Pancreas (tissue), 10 donors: ENCODE measurements at places on chromosomes 12 and 14.

DNA sequence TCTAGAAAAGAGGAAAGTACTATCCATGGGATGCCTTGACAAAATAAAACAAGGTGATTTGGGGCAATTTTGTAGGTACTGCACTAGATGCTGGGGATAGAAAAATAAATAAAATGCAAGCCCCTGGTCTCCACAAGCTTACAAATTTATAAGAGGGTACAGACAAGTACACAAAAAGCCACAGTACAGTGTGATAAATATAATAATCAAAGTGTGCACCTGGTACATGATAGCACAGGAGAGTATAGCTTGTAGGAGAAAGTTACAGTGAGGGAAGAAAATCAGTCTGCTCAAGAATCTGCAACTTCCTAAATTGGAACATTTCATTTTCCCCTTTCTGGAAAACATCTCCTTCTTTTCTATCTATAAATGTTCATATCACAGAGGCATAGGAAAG, 3.0 kb upstream of the SSTR1 start:
- no peak for DNase-seq

DNA sequence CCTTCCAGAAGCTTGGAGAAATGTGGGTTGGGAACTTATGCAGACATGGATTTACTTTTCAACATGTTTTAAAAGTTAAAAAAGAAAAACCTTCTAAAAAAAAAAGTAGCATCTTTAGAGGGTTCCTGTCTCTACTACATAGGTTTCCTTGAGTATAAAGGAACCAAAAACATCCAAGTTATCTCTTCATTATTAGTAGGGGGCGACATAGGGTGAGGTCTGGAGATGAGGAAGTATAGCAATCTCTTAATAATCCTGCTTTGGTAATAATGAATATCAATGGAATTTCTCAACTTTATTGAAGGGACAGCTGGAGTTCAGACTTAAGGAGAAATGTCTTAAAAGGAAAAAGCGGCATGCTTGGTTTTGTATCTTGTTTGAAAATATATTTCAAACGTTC, 6.5 kb upstream of the PLXNC1 start:
- DNase-seq: no peak

DNA sequence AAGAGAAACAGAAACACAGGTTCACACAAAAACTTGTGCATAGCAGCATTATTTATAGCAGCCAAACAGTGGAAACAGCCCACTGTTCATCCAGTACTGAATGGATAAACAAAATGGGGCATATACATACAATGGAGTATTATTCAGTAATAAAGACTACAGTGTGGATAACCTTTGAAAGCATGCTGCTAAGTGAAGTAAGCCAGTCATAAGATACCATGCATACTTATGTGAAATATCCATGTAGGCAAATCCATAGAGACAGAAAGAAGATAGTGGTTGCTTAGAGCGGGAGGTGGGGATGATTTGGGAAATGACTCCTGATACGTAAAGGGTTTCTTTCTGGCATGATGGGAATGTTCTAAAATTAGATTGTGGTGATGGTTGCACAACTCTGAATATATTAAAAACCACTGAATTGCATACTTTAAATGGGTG, 99.4 kb downstream of the CRADD start:
- no peak for DNase-seq

DNA sequence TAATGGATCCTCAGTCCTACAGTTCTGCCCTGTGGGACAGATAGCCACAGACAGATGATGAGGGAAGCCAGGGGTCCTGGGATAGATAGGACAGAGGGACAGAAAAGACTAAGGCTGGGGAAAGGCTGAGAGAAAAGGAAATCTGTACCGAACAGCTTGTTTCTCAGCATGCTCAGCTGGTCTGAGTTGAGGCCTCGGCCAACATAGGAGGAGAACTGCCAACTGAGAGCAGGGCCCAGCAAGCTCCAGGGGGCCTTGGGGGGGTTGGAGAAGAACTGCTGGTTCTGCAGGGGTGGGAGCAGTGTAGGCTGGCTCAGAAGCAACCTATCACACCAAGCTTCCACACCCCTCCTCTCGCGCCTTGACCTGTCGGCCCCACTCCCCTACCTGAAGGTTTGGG, 10.1 kb downstream of the IL23A start:
- DNase-seq: no peak

DNA sequence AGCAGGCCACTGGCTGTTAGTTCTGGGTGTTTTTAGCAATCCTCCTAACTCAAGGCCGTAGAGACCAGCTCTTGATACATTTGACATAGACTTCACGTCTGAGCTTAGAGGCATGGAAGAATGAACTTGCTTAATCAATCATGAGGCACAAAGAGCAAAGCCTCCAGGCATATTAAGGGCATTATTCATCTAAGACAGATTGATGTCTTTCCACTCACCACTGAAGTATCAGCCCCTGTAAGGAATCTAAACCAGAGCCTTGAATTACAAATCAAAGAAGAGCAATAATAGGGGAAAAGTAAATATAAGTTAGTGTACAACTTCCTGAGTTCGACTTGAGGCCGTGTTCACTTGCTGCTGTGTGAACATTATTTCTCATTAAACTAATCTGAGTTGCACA, 1470.7 kb downstream of the AACS start:
- no peak for DNase-seq

- DNase-seq: no peak
These were observed 53.1 kb downstream of the SYNE3 start for GRCh38 chr14:95463171-95463901.

DNA sequence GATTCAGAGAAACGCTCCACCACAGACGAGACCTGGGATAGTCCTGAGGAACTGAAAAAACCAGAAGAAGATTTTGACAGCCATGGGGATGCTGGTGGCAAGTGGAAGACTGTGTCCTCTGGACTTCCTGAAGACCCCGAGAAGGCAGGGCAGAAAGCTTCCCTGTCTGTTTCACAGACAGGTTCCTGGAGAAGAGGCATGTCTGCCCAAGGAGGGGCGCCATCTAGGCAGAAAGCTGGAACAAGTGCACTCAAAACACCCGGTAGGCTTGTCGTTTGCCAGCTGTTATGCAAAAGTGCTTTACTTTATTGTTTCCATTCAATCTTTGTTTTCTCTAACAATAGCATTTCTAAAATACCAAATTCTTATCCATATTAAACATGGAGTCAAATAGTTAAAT, 287.3 kb downstream of the NAV3 start:
- no peak for DNase-seq

- DNase-seq: no peak
These were observed 240.6 kb downstream of the RAD51B start for GRCh38 chr14:68060198-68060597.

DNA sequence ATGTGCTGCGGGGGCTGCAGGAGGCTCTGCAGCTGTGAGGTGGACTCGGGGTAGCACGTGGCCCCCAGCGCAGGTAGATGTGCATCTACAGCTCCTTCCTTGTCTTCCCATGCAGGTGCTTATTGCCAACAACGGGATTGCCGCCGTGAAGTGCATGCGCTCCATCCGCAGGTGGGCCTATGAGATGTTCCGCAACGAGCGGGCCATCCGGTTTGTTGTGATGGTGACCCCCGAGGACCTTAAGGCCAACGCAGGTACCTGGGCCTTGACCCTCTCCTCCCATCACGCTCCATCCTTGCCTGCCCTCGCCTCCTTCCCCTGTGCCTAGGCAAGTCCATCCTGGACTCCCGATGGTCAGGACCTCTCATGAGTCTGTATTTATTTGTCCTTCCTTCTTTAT, 51.4 kb downstream of the ACACB start:
- DNase-seq: no peak

- no peak for DNase-seq
These were observed 6.2 kb upstream of the TMCC3 start for GRCh38 chr12:94656556-94656955.

GRCh38 chr12:116661341-116661740, 76.5 kb downstream of the SPRING1 start:
- no peak for DNase-seq

- DNase-seq: no peak
These were observed 205.4 kb downstream of the DAD1 start for GRCh38 chr14:22383515-22384166.

GRCh38 chr14:105456736-105457617, 17.6 kb upstream of the CRIP2 start:
- DNase-seq: peak; percentile 64

DNA sequence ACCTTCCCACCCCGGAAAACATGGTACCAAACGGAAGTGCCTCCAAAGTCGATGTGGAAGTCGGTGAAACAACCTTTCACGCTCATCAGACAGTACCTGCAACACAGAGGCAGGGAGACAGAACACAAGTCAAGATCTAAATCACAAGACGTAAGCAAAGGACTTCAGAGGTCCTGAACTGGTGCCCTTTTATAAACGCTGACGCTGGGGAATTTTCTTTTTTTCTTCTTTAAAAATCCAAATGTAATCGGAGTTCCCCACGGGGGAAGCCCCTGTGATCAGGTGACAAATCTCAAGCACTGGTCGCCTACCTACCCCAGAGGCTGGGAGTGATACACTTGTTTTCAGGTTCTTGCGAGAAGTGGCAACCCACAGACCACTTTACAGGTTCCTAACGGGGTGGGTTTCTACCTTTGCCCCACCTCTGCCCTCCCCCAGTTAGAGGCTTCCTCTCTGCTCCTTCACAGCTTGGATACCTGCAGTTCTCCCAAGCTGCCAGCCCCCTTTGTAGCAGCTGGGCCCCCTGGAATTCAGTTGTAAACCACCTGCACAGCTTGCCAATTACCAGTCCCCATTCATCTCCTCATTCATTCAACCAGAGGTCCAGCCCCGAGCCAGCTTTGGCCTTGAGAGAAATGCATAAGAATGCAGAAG, 46.2 kb downstream of the KDM2B start:
- no peak for DNase-seq

- no peak for DNase-seq
These were observed 15.7 kb upstream of the POP5 start for GRCh38 chr12:120596901-120597300.

DNA sequence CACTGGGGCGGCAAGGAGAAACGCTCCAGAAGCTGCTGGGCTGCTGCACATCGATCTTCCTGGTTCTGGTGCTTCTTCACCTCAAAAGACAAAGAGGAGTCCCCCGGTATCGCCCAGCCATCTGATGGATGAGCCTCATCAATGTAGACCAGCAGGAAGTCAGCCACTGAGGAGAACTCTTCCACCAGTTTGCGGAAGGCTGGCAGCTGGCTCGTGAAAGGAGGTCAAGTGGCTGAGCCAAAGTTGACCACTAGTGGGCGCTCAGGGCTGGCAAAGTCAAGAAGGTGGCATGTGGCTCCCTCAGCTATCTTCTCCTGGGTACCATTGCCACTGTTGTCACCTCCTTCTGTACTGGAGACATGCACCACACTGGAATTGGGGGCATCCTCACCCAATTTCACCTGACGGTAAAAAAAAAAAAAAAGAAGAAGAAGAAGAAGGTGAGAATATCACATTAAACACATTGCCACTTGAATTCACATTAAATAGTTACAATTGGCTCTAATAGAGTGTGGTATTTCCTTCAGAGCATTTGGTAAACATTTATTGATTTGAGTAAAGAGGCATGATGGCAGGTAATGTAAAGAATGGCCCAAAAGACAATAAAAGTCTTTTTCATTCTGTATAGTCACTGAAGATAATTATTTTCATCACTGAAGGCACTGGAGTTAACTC, 8.3 kb downstream of the DIO2 start:
- no peak for DNase-seq

DNA sequence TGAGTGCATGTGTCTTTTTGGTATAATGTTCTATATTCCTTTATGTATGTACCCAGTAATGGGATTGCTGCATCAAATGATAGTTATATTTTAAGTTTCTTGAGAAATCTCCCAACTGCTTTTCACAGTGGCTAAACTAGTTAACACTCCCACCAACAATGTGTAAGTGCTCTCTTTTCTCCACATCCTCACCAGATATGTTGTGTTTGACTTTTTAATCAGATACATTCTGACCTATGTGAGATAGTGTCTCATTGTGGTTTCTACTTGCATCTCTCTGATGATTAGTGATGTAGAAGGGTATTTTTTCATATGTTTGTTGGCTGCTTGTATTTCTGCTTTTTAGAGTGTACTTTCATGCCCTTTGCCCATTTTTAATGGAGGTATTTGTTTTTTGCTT, 62.8 kb upstream of the ALG10B start:
- DNase-seq: no peak

GRCh38 chr12:64706306-64706705, 52.9 kb downstream of the GNS start:
- DNase-seq: no peak

- DNase-seq: no peak
These were observed 287.2 kb downstream of the BCAT1 start for GRCh38 chr12:24661657-24662096.

- peak; percentile 12 for DNase-seq
These were observed 11.0 kb downstream of the SPRYD3 start for GRCh38 chr12:53067993-53068770.

GRCh38 chr12:70005864-70006618, 181.0 kb downstream of the MYRFL start:
- DNase-seq: no peak

DNA sequence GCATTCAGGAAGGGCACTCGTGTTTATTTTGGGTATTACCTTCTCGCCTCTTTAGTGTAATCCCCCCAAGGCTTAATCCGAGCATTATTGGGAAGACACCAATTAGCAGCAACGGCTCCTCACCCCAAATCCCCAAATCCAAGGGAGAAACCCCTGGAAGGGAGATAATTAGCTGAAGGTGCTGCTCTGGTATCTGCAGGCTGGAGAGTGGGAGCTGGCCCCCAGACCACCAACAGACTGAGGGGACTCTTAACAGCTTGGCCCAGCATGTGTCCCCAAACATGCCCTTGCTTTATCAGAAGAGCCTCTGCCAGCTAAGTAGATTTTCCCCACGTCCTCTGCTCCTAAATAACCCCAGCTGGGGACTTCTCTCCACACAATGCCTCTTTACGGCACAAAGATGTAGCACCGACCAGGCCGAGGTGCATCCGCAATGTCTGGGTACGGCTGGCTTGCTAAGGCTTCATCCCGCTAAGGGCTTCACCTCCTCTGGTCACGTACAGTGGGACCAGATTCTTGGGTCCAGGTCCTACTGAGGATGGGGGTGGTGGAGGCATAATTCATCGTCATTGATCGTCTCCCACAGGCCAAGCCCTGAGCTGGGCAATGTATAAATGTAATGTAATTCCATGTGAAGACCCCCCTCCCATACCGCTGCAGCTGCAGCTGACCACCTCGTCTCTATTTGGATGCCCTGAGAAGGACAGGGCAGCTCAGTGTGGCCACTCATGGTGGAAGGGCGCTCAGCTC, 123.7 kb upstream of the GSC start:
- no peak for DNase-seq

- no peak for DNase-seq
These were observed 103.9 kb downstream of the TGFB3 start for GRCh38 chr14:75877884-75878283.

GRCh38 chr12:26124446-26125399, at the start of gene BHLHE41:
BHLHE41 (minus strand) TSS chr12:26125037; CDS start chr12:26124779, 258 bp downstream.
- peak; percentile 90 for DNase-seq

GRCh38 chr12:86081843-86082242, 174.3 kb downstream of the MGAT4C start:
- DNase-seq: no peak
